Brain pericyte (primary cell): ENCODE measurements at places on chromosomes 4 and X.

GRCh38 chrX:42530027-42530426, 247.9 kb downstream of the PPP1R2C start:
- no peak for DNase-seq

- no peak for DNase-seq
Measured at GRCh38 chr4:138135610-138136009, 106.5 kb downstream of the SLC7A11 start.

GRCh38 chr4:159017323-159018026, 85.4 kb upstream of the RAPGEF2 start:
- DNase-seq: no peak

DNA sequence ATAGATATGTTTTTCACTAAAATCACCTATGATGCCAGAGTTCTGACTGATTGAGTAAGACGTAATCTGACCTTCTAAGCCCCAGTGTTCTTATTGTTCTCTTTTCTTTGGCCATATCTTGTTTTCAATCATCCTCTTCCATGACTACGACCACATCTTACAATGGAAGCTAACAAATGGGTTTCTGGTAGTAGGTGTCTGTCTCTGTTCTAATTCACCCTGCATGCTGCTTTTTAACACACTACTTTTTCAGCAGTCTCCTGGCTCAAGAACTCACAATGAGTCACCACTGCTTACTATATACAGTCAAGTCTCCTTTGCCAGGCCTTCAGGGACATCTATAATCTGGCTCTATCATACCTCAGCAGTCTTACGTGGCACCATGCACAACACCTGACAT, 146.1 kb downstream of the NEXMIF start:
- DNase-seq: no peak

DNA sequence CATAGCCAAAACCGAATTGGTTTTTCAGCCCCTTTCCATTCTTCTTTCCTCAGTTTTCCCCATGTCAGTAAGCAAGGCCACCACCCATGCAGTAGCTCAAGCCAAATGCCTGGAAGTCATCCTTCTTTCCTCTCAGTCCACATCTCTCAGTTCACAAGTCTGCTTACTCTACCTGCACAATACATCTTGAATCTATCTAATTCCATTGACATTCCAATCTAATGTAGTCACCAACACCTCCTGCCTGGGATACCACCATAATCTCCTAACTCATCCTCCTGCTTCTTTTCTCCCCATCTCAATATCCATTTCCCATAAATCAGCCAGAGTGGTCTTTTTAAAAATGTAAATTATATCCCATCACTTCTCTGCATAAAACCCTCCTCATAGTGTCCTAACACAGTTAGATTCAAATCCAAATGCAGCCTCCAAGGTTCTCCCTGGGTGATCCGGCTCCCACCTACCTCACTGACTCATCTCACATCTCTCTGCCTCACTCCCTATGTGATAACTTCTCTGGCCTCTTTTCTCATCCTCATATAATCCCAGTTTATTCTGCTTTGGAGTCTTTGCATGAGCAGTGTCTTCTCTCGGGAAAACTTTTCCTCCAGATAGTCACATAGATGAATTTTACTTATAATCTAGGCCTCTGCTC, 26.9 kb downstream of the KCNIP4 start:
- DNase-seq: no peak

- no peak for DNase-seq
Measured at GRCh38 chr4:137446071-137446470, 86.2 kb downstream of the PCDH18 start.

- no peak for DNase-seq
Measured at GRCh38 chr4:81131563-81131962, 83.5 kb downstream of the PRKG2 start.
